ENCODE measurements at places on chromosomes 16 and 17.

GRCh38 chr16:64731891-64732290, 390.0 kb downstream of the CDH11 start:
- no peak for DNase-seq

- peak; percentile 55 for DNase-seq
These were observed 458.0 kb upstream of the ASIC2 start for GRCh38 chr17:33750943-33751701.

DNA sequence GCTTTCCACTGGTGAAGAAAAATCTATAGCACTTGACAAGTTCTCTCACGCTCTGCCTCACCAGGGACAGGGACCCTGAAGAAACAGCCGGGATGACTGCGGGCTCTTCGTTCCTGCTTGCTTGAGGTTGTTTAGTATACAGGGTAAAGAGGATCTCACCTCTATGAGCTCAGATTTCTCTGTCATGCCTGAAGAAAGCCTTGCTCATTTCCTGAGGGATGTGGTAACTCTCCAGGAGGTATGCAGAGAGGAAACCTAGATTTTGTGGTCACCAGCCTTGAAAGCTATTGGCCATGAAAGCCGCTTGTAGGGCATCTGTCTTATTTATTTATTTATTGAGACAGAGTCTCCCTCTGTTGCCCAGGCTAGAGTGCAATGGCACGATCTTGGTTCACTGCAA, 23.2 kb downstream of the USP43 start:
- DNase-seq = peak; percentile 17

DNA sequence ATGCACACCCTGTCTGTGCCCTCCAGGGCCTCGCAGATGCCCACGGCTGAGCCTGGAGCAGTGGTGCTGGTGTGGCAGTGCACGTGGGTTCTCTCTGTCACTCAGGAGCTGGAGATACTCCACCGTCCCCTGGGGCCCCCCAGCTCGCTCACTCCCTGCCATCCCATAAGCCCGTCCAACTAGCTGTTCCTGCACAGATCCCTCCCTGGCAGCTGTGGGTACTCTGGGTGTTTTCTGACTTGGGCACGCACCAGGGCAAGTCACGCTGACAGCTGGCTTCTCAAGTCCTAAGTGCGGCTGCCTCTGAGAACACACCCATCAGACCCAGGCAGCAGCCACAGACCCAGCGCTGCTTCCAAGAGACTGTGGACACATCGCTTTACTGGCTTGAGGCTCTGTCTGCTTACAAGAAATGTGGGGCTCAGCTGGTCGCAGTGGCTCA, 25.4 kb upstream of the ITGB4 start:
- no peak for DNase-seq

DNA sequence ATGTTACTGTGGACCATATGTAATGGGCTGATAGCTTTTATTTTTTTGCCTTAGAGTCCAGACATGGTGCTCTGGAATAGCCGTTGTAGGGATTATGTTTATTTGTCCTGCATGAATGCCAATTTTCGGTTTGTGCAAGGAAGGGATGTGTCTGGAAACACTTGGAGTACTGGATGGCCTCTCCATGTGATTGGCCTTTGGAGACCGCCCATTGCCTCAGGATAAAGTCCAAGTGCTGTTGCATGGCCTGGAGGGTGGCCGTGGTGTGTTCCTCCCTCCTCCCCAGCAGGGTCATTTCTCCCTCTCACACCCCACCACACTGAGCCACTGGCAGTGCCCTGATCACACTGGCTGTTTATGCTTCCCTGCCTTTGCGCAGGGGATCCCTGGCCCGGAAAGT, 93.9 kb downstream of the MSI2 start:
- no peak for DNase-seq

- no peak for DNase-seq
These were observed 1.2 kb downstream of the C1QTNF8 start for GRCh38 chr16:1094601-1095449.

DNA sequence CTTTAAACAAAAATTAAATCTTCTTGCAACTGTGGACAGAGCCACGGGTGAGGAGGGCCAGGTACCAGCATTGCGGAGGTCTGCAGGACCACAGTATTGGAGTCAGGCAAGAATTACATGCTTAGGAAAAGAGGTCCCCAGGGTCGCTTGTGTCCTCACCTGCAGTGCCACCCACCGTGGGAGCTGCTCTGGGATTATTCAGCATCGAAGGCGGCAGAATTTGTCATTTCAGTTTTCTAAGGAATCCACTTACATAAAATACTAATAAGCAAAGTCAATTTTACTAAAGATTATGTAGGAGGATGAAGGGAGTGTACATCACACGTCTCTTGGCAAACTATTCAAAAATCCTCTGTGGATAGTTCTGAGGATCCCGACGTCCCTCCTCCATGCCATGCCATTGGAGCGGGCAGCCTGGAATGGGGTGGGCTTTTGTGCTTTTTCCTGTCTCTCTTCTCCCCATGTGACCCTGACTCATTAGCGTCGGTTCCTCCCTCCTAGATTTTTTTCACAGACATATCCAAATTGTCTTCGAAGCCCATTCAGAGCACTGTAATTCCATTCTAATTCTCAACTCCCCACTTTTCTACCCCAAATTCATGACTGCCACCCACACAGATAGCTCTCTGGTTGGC, 3.0 kb upstream of the PIK3R6 start:
- DNase-seq = no peak

GRCh38 chr17:74824961-74825627, 34.6 kb downstream of the GRIN2C start:
- no peak for DNase-seq

DNA sequence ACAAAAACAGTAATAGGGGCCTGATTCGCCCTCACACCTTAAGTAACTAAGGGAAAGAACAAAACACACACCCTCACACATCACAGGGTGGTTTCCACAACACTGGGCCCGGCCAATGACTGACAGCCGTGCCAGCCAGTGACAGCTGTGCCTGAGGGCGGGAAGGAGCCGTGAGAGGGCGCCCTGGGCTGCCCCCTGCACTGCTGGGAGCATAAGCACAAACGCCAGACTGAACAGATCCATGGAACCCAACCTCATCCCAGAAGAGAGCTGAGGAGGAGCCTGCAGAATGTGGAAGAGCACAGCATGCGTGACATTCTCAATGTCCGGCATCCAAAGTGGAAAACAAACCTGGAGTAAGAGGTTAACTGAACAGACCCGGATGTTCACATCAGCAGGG, 16.0 kb downstream of the CSNK1D start:
- DNase-seq = no peak

DNA sequence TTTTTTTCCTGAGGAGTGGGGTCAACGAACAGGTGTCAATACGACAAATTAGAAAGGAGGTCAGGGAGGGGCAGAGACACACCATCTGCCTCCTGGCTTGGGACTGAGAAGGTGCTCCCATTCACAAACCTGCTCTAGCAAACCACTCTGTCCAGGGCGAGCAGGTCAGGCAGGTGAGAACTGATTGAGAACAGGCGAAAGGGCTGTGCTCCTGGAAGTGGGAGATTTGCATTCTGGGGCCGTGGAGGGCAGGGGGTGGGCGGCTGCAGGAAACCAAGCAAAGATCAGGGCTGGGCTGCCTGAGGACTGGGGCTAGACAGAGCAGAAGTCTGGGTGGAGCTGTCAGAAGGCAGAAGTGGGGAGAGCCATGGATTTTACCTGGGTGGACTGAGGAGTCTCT, 98.9 kb upstream of the NLRP1 start:
- DNase-seq = no peak

- DNase-seq = no peak
These were observed 34.6 kb upstream of the TNRC6C start for GRCh38 chr17:77923776-77924513.

DNA sequence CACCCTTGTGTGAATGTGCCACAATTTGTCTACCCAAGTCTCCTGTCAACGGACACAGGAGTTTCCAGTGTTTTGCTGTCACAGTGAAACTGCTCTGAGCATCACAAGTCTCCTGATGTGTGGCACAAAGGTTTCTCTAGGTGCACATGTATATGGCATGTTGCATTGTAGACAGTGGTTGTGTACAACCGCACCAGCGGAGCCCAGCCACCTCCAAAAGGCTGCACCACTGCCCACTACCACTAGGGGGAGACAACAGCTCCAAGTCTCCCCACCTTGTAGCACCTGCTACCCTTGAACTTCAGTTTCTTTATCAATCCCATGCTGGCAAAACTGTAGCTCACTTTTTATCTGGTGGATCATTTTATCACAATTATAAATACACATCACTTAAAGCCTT, 95.5 kb upstream of the ZNF469 start:
- DNase-seq = no peak

GRCh38 chr17:59827721-59828477, 64.8 kb downstream of the TUBD1 start:
- DNase-seq = no peak

DNA sequence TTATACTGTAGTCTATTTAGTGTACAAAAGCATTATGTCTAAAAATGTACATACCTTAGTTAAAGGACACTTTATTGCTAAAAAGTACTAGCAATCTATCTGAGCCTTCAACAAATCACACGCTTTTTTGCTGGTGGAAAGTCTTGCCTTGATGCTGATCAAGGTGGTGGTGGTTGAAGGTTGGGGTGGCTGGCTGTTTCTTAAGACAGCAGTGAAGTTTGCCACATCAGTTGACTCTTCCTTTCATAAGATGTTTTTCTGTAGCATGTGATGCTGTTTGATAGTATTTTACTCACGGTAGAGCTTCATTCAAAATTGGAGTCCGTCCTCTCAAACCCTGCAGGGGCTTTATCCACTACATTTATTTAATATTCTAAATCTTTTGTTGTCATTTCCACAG, 8.6 kb downstream of the ADGRG5 start:
- DNase-seq = no peak

GRCh38 chr17:79184219-79184618, 109.6 kb downstream of the ENGASE start:
- no peak for DNase-seq

GRCh38 chr17:83195330-83196023, 116.1 kb downstream of the METRNL start:
- DNase-seq = no peak

GRCh38 chr16:87418644-87419043, 26.5 kb downstream of the MAP1LC3B start:
- DNase-seq = no peak

- DNase-seq = no peak
These were observed 2.8 kb upstream of the NR1D1 start for GRCh38 chr17:40103071-40103661.

- peak; percentile 66 for DNase-seq
These were observed 9.9 kb downstream of the TMIGD1 start for GRCh38 chr17:30323895-30324319.

All from A673 (cell line).